ENCODE measurements at places on chromosomes 5 and 9. TPM values are rescaled to one million over a fixed set of nuclear protein-coding genes. Genes with fewer than 3 reads are reported as not detected.

DNA sequence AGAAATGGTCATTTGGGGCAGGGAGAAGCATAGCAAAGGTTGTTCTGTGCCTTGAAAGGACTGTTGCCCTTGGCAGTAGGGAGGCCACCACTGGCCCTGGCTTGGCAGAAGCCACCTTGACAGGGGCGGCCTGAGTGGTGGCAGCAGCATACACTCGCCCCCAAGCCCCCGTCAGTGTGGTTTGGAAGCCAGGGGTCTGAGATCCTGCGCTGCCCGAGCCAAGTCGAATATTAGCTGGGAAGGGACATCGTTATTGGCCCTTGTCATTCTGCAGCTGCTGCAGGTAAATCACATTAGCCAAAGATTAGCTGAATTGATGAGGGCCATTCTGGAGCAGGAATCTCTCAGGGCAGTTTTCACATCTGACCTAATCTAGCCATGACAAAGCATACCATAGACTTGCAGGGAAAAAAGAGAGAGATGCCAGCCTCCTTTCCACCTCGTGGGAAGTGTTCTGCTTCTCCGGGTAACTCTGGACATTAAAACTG lies 9.0 kb downstream of the OLFM1 start:
- H3K4me1 ChIP-seq = no peaks in the 10 kb centered on the region
- DNase-seq = no peak
- H3K36me3 ChIP-seq = no peaks in the 10 kb centered on the region
- H3K27ac ChIP-seq = no peak overlapping the region
- no peak overlapping the region for H3K4me3 ChIP-seq

GRCh38 chr5:111615054-111615453 lies 102.7 kb upstream of the STARD4 start:
- H3K4me1 ChIP-seq = no peaks in the 10 kb centered on the region
- no peak overlapping the region for H3K27ac ChIP-seq
- H3K4me3 ChIP-seq = no peak overlapping the region
- no peaks in the 10 kb centered on the region for H3K36me3 ChIP-seq
- H3K27me3 ChIP-seq = no peaks in the 10 kb centered on the region

GRCh38 chr5:138091685-138092084 lies 7.9 kb downstream of the WNT8A start:
- H3K27ac ChIP-seq = no peak overlapping the region
- no peaks in the 10 kb centered on the region for H3K27me3 ChIP-seq
- no peaks in the 10 kb centered on the region for H3K4me1 ChIP-seq
- no peaks in the 10 kb centered on the region for H3K36me3 ChIP-seq

DNA sequence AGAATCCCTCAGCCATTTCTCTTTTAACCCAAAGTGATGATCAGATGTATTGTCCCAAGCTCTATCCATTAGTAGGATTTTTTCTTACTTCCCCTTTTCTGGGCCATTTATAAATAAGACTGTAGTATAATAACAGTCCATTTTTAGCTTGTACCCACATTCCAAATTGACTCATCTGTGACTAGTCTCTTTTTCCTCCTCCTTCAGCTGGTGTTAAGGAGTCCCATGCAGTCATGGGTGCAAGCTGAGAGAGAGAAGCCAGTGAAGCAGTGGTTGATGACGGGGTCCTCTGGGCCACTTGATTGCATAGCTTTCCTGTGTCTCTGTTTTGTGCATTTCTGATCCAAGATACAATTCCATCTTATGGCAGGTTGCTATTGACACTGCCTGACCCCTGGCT lies 476.0 kb upstream of the CD180 start:
- peak; percentile 27 for DNase-seq
- H3K27me3 ChIP-seq = no peaks in the 10 kb centered on the region
- H3K27ac ChIP-seq = peak overlapping the region; percentile 60
- no peaks in the 10 kb centered on the region for H3K36me3 ChIP-seq

DNA sequence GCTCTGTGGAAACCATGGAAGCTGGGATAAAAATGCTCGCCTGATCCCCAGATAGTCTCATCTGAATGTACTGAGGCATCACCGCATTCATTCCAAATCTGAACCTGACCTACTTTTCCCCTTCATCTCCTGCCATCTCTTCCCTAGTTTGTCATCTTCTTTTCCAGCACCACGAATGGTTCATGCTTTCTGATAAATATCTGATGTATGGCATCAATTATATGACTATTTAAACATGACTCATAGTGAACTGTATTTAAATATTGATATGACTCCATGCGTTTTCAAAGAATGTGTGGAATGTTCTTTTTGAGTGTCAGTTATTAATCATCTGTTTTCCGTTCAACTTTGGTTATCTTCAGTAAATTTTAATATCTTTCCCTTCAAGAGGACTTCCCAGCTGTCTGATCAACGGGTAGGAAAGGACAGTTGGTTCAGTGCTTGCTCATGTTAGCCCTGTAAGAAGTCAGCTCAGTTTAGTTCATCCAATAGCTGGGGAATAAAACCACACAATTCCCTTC lies 21.1 kb downstream of the BASP1 start:
- no peak overlapping the region for H3K27ac ChIP-seq
- H3K4me1 ChIP-seq = peaks cover 9% of the 10 kb centered on the region
- no peak overlapping the region for H3K4me3 ChIP-seq
- DNase-seq = no peak
- H3K36me3 ChIP-seq = no peaks in the 10 kb centered on the region
- H3K27me3 ChIP-seq = no peaks in the 10 kb centered on the region

DNA sequence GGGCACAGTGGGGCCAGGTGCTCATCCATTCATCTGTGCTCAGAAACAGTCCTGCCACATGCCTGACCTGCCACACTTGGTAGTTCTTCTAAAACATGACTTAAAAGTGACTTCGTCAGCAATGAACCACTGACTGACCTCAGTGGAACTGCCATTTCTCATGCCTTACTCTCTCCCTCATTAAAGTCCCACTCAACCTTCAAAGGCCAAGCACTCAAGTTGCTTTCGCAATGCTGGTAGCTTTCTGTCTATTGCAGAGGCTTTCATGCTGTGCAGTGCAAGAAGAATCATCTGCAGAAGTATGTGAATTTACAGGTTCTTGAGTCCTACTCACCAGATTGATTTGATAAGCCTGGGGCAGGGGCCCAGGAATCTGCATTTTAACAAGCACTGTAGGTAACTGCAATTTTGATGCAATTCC lies 23.9 kb downstream of the B4GALT1 start:
- peak; percentile 66 for DNase-seq
- peaks cover 92% of the 10 kb centered on the region for H3K4me1 ChIP-seq
- no peaks in the 10 kb centered on the region for H3K36me3 ChIP-seq
- peak overlapping the region; percentile 85 for H3K27ac ChIP-seq

DNA sequence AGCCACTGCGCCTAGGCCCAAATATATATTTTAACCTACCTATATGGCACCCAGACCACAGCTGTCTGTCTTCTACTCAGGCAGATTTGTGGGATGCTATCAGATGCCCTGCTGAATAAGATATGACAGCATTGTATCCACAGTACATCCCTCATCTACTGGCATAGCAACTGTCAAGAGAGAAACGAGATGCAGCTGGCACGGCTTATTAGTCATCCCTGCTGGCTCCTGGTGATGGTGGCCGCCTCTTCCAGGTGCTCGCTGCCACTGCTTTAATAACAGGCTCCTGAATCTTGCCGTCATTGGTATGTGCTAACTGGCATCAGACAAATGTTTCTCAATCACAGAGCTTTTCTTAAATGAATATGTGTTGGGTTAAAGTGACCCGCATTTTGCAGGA lies 34.0 kb downstream of the B4GALT1 start:
- no peak overlapping the region for H3K27ac ChIP-seq

DNA sequence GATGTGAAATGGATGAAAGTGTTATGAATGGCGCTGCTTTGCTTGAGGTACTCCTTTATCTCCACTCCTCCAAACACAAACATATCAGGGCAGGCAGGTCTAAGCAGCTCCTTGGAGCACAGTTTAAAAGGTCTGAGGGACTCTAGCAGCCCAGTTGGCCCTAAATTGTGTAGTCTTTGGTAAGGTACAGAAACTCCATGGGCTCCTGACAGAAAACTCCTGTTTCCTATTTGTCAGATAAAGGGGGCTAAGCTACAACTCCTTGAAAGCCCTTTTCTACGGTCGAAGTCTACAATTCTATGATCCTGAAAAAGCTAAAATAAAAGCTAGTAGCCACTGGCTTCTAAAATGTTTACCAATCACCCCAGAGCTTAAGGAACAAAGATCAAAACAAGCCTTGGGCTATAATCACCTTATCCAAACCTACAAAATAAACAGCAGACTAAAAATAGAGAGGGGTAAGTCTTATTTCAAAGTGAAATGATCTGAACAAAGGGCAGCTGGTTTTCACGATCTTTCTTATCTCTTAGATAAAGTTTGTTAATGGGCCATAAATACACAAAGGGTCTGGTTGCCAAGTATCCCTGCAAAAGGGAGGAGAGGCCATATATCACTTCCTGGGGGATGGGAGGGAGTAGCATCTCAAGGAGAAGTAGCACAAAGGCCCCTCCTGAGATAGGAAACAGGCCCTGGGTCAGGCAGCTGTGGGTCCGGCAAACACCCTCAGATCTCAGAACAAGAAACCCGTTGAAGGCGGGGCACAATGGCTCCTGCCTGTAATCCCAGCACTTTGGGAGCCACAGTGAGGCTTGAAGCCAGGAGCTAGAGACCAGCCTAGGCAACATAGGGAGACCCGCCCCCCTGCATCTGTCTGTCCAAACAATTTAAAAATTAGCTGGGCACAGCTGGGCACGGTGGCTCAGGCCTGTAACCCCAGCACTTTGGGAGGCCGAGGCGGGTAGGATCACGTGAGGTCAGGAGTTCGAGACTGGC lies 28.3 kb upstream of the DENND4C start:
- H3K4me1 ChIP-seq = no peaks in the 10 kb centered on the region
- DNase-seq = no peak
- no peak overlapping the region for H3K4me3 ChIP-seq
- H3K36me3 ChIP-seq = no peaks in the 10 kb centered on the region

DNA sequence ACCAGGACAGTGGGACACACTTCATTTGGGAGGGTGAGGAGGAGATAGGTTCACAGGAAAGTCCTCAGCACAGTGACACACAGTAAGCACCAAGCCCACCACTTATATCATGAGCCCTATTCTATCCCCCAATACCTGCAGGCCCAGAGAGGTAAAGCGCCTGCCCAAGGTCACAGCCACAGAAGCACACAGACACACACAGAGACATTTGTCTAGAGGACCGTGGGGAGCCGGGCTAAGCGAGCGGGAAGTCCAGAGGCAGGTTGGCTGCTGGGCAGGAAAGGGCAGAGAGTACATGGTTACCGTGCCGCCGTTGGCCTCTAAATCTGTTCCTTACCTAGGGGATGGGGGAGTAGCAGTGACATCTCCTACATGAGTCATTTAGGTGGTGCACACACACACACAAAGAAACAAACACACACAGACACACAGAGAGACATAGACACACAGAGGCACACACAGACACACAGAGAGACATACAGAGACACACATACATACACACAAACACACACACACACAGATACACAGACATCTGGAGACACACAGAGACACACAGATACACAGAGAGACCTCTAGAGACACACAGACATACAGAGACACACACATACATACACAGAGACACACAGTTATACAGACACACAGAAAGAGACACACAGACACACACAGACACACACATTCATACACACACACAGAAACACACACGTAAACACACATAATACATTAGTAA lies 15.9 kb upstream of the DUSP1 start:
- H3K36me3 ChIP-seq = no peaks in the 10 kb centered on the region
- H3K27ac ChIP-seq = no peak overlapping the region
- no peak overlapping the region for H3K4me3 ChIP-seq
- no peaks in the 10 kb centered on the region for H3K27me3 ChIP-seq

DNA sequence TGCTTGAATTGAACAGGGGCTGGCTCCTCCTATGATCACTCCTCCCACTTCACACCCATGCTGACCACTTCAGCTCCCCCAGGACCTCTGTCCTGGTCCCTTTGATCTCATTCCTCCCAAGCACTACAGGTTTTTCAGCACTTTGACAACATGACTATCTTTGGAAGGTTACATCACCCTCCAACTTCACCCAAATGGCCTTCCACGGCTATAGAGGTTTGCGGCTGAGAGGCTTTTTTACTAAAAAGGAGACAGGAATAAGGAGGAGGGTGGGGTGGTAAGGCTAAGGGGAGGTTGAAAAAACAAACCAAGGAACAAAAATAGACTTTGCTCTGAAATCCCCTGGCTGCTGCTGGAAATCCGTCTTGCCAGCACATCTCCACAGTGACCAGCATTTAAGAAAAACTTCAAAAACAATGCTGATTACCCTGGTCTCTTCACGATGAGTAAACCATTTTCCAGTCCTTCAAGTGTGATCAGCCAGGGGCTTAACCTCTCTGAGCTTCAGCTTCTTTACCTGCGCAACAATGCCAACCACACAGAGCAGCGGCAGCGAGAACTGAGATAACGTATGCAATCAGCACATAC lies 102.7 kb downstream of the DPYSL3 start:
- H3K27me3 ChIP-seq = no peaks in the 10 kb centered on the region
- no peaks in the 10 kb centered on the region for H3K36me3 ChIP-seq
- no peak overlapping the region for H3K4me3 ChIP-seq
- no peak overlapping the region for H3K27ac ChIP-seq

C9orf43 gene
- total RNA-seq = 1.0 TPM

SEMA6A gene
- total RNA-seq = 27.6 TPM

CEL gene
- 0.33 TPM for total RNA-seq

SLC22A4 gene
- total RNA-seq = not detected

PCDHGA12 gene
- 13.5 TPM for total RNA-seq
